Stimulated activated CD4-positive, alpha-beta T cell treated with anti-CD3 and anti-CD28 coated beads, TNF-alpha, amount 100 ng/mL, for 1 hour (primary cell): ENCODE measurements at places on chromosomes 2 and 18.

GRCh38 chr18:49081511-49082155 lies 130.9 kb upstream of the SMAD7 start:
- no peak for DNase-seq

- DNase-seq, result no peak
Measured at GRCh38 chr2:156181208-156181607, 151.3 kb downstream of the NR4A2 start.

GRCh38 chr2:127143841-127144782 lies 37.2 kb upstream of the BIN1 start:
- DNase-seq, result no peak

GRCh38 chr2:44974064-44974715 lies 32.7 kb downstream of the SIX3 start:
- no peak for DNase-seq

DNA sequence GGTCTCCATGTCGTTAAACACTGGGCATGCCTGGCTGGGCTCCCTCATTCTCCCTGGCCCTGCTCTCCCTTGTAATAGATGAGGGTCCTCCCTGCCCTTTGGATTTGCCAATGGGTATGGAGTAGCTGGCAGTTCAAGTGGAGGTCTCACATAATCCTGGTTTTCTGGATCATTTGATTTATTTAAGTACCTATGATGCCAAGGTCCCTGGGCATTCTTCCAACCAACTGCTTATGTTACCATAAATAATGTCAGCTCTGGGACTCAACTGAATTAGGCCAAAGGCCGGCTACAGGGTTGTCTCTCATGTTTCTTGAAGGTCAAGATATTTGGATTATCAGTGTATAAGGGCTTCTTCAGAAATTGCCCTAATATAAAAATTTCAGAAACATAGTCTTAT lies 104.9 kb upstream of the LYPD6 start:
- DNase-seq, result no peak

DNA sequence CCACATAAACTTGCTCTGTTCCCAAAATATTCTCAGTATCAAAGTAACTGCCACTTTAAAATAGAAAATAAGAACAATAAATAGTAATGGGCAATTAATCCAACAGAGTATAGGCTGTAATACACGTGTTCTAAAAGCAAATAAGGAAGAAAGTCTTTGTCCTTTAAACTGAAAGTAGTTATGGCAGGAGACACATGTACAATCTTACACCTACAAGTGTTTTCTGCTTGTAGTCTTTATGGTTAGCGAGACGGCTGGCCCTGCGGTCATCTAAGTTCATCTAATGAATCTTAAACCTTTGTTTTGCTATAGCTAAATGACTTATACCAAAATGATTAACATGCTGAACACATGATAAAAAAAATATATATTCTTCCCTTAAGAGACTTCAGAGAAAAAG lies 32.4 kb downstream of the CYB5A start:
- no peak for DNase-seq

- no peak for DNase-seq
Measured at GRCh38 chr2:64685430-64685829, 31.7 kb upstream of the SERTAD2 start.

GRCh38 chr2:178529194-178529593 lies 48.9 kb downstream of the PLEKHA3 start:
- no peak for DNase-seq

- DNase-seq, result no peak
Measured at GRCh38 chr2:83967854-83968253, 491.2 kb downstream of the SUCLG1 start.

GRCh38 chr2:33839791-33840190 lies 240.7 kb upstream of the FAM98A start:
- no peak for DNase-seq

DNA sequence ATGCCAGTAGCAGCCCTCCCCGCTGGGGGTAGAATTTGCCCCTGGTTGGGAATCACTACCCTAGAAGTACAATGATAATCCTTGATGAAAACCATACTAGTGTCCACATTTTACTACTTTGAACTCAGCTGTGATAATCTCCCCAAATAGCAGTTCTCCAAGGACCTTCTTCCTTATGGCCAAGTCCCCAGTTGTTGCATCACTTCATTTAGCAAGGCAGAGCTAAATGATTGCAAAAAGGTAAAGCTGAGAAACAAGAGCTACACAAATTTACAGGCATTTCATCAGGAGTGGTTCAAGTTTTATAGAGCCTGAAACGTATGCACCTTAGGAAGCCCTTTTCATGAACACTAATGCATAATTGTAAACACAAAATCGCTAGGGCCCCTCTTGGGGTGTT lies 44.9 kb upstream of the REL start:
- DNase-seq, result no peak

GRCh38 chr2:129178356-129178755 lies 801.1 kb upstream of the RAB6C start:
- DNase-seq, result no peak

DNA sequence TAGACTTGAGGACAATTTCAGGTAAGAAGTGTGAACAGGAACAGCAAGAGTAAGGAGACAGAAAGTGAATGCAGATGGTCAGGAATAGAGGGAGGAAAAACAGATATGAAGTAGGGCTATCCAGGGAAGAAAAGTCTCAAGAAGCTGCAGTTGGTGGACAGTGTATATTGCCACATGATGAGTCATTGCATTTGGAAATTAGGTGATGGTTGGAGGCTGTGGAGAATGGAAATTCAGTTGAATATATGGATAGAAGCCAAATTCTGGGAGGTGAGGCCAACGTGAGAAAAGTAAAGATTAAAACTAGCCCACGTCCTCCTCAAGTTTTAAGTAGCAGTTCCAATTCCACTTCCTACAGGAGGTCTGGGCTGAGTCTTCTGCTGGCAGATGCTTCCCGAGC lies 158.4 kb downstream of the UBE2E3 start:
- no peak for DNase-seq

DNA sequence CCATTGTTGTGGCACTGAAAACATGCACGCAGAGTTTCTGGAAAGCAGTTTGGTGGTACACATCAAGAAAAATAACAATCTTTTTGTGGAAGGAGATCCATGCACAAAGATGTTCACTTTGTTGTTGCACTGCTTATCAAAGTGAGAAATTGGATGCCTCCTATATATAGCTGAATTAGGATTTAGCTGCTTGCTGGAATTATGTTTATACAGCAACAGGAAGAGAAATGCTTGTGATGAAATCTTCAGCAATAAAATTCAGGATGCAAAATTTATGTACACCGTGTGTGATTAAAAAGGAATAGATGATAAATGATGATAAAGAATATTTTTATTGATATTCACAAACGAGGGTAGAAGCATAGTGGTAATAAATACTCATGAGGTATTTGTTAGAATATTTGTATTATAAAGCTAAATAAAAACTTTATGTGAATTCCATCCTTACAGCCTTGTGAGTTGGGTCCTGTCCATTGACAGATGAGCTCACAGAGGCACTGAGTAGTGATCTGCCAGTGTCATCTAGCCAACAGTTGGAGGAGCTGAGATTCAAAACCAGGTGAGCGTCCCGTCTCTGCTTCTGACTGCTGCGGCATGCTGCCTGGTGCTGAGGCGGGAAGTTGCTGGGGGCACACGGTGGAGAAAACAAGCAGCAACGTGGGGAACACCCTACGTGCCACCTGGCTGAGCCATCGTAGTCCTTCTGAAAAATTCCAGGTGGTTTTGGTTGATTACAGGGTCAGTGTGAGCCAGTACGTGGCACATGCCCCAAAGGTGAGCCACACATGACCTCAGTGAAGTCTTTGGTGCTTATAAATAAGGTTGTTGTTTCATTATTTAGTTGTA lies 80.2 kb downstream of the ASAP2 start:
- DNase-seq, result no peak

GRCh38 chr2:173606619-173607248 lies 252.1 kb downstream of the CDCA7 start:
- no peak for DNase-seq

DNA sequence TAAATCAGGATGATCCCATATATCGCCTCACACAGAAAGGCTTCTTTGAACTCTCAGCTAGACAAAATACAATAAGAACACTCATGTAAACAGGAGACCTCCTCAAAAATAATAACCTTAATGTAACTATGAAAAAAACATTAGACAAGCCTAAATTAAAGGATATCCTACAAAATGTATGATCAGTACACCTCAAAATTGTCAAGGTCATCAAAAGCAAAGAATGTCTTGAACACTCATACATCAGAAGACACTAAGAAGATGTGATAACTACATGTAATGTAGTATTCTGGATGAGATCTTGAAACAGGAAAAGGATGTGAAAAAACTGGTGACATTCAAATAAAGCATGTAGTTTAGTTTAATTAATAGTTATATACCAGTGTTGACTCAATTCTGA lies 616.8 kb upstream of the ZEB2 start:
- DNase-seq, result no peak

GRCh38 chr2:177796654-177797415 lies 275.7 kb downstream of the PDE11A start:
- no peak for DNase-seq

DNA sequence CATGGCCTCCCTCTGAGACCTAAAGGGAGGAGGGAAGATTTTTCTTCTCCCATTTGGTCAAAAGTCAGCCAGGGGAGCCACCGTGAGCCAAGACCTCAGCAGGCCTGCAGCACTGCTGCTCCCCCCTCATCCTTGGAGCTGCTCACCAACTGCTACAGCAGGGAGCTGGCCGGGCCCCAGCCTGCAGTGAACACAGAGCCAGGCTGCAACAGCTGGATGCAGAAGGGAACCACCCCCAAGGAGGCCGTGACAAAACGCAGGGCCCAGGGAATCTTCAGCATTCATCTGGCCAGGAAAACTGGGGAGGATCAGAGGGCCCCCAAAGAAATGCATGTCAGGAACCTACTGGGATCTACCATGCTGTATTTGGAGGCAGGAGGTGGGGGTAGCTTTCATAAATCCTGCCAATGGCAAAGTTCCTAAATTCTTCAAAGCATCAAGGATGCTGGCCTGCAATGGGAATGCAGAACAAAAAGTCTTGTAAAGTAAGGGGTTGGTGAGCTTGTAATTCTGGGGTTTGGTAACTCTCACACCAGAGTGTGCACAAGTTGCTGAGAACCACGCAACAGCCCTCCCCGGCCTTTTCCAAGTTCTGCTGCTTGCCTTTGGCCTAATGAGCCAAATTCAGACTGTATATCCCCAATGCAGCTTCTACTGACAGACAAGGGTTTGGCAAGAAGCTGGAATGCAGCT lies 61.0 kb downstream of the CACNB4 start:
- DNase-seq, result no peak

GRCh38 chr2:148046802-148047201 lies 25.9 kb downstream of the MBD5 start:
- DNase-seq, result no peak

DNA sequence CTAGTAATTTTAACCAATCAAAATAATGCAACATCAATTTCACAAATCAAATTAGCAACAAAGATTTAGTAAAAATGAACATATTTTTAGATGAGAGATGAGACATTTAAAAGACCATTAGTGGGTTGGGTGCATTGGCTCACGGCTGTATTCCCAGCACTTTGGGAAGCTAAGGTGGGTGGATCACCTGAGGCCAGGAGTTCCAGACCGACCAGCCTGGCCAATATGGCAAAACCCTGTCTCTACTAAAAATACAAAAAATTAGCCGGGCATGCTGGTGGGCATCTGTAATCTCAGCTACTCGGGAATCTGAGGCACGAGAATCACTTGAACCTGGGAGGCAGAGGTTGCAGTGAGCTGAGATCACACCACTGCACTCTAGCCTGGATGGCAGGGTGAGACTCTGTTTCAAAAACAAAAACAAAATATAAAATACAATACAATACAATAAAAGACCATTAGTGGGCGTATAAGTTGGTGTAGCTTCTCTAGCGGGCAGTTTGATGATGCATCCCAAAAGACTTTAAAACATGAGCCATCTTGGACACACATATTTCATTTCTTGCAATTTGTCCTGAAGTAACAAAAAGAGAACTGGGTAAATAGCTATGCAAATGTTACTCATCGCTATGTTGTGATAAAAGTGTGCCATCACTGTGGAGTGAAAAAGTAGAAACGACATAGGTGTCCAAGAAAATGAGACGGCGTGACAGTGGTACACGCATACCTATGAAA lies 101.8 kb downstream of the COL6A3 start:
- DNase-seq, result no peak

GRCh38 chr2:164850235-164850634 lies 8.6 kb upstream of the COBLL1 start:
- no peak for DNase-seq

GRCh38 chr18:36295880-36296301 lies 1.6 kb upstream of the FHOD3 start:
- no peak for DNase-seq

DNA sequence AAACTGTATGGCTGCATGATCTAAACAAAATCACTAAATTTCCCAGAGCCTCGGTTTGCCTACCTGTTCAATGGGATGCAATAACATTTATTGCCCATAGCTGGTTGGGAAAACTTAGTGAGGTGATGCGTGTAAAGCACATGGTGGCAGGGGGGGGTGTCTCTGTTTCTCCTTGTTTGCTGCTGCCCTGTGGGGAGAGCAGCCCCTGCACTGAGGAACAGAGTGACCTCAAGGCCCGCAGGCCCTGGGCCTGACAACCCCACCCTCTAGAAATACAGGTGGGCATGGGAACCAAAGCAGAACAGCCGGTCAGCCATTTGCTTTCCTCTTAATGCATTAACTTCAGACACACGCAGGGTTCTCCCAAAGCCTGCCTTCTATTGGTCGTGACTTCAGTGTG lies 55.1 kb upstream of the SLC66A3 start:
- no peak for DNase-seq

DNA sequence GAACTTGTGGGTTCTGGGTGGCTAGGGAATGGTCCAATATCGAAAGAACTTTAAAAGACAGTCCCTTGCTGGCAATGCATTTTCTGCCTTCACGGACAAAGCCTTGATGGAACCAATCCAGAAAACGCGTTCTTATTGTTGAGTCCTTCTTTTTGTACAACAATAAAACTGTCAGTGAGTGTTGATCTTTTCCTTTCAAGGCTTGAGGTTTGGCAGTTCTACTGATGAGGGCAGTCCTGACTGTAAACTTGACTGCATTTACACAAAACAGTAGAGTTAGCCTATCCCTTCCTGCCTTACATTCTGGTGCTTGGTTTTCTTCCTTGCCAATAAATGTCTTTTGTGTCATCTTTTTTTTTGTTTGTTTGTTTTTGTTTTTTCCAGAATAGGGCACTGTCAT lies 2.5 kb upstream of the UGT1A7 start:
- DNase-seq, result no peak

- no peak for DNase-seq
Measured at GRCh38 chr18:11251891-11252270, 102.5 kb upstream of the PIEZO2 start.

- DNase-seq, result no peak
Measured at GRCh38 chr2:22992441-22992840, 392.5 kb upstream of the KLHL29 start.

GRCh38 chr18:13173578-13174145 lies 44.9 kb upstream of the LDLRAD4 start:
- no peak for DNase-seq

DNA sequence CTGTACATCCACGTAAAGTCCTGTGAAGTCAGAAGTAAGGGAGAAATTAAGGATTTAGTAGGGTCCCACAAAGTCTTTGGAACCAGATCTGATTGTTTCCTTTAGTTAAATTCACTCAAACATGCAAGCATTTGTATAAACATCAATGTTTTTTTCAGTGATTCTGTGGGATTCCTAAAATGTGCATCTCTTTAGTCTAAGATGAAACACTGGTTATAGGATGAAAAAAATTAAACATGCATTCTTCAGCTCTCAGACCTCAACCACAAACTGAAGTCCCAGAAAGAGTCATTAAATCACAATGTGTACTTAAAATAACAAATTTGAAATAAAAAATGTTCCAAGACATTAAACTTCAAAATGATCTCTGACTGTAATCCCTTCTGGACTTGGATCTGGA lies 76.5 kb upstream of the APCDD1 start:
- DNase-seq, result no peak
